ENCODE measurements at places on chromosomes 6 and 20. TPM values are rescaled to one million over a fixed set of nuclear protein-coding genes. Genes with fewer than 3 reads are reported as not detected.
A peak's percentile ranks its signal among the peaks of the same experiment; 100 is the strongest.

MARCKS gene
- total RNA-seq, result 12.3 TPM

TRIM40 gene
- not detected for total RNA-seq

RNF144B gene
- total RNA-seq, result 20.7 TPM

GRCh38 chr20:35698298-35699126, 640 bp downstream of the NFS1 start:
- H3K4me1 ChIP-seq, result peaks cover 25% of the 10 kb centered on the region
- no peaks in the 10 kb centered on the region for H3K27me3 ChIP-seq
- peak overlapping the region; percentile 94 for H3K27ac ChIP-seq

DNA sequence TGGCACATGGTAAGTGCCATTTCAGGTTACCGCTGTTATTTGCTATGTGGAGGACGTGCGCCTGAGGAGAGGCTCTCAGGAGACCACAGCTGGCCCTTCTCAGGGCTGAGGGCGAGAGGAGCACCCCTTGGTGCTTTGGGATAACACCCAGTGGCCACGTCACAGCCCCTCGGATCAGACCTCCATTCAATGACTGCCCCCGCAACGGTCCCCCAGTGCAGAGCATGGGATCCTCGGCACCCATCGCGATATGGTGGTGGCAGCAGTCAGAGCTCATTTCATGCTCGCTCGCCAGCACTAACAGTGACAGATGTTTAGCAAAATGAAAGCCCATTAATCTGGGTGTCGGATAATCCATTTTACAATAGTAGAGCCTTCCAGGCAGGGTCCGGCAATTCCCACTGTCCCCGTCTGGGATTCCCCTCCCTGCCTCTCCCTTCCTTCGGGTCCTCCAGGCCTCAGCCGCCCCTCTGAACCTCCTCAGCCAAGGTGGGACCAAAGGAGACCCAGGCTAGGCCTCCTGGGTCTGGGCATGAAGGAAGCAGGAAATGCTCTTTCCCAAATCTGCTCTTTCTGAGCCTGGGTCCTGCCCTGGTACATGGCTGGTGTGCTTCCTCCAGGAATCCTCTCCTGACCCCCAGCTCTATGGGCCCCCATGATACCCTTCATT, 117.1 kb downstream of the GRM4 start:
- H3K27ac ChIP-seq, result no peak overlapping the region
- H3K36me3 ChIP-seq, result no peaks in the 10 kb centered on the region
- no peaks in the 10 kb centered on the region for H3K4me1 ChIP-seq
- H3K27me3 ChIP-seq, result no peaks in the 10 kb centered on the region
- no peak for DNase-seq
- no peak overlapping the region for H3K4me3 ChIP-seq

DNA sequence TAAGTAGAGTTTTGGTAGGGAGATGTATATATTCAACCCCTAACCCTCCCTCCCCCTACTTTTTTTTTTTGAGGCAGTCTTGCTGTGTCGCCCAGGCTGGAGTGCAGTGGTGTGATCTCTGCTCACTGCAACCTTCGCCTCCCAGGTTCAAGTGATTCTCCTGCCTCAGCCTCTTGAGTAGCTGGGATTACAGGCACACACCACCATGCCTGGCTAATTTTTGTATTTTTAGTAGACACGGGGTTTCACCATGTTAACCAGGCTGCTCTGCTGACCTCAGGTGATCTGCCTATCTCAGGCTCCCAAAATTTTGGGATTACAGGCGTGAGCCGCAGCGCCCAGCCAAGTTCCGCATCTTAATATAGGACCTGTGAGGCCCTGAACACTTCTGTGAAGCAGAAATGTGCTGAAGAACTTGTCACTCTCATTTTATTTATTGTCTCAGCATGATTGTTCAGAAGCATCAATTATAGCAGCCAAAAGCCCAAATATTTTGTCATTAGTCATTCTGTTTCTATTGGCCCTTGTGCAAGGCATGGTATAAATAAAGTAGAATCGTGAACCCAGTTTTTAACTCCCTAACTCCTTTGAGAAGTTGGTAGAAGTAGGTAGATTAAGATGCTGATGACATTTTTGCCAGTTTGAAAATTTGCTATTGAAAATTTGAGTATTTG, 19.4 kb downstream of the DSTN start:
- H3K4me1 ChIP-seq, result peaks cover 12% of the 10 kb centered on the region
- H3K27me3 ChIP-seq, result no peaks in the 10 kb centered on the region
- no peak for DNase-seq
- peak overlapping the region; percentile 60 for H3K27ac ChIP-seq
- peaks cover 11% of the 10 kb centered on the region for H3K36me3 ChIP-seq
- H3K4me3 ChIP-seq, result peak overlapping the region; percentile 11

- H3K36me3 ChIP-seq, result no peaks in the 10 kb centered on the region
- no peaks in the 10 kb centered on the region for H3K27me3 ChIP-seq
- no peak for DNase-seq
- no peaks in the 10 kb centered on the region for H3K4me1 ChIP-seq
- H3K27ac ChIP-seq, result no peak overlapping the region
- H3K4me3 ChIP-seq, result no peak overlapping the region
These were observed 26.1 kb upstream of the RIPPLY2 start for GRCh38 chr6:83827050-83827449.

- DNase-seq, result no peak
- H3K4me1 ChIP-seq, result peaks cover 48% of the 10 kb centered on the region
- H3K4me3 ChIP-seq, result no peak overlapping the region
- no peaks in the 10 kb centered on the region for H3K36me3 ChIP-seq
These were observed 60.2 kb downstream of the LRRC1 start for GRCh38 chr6:53854843-53855567.

DNA sequence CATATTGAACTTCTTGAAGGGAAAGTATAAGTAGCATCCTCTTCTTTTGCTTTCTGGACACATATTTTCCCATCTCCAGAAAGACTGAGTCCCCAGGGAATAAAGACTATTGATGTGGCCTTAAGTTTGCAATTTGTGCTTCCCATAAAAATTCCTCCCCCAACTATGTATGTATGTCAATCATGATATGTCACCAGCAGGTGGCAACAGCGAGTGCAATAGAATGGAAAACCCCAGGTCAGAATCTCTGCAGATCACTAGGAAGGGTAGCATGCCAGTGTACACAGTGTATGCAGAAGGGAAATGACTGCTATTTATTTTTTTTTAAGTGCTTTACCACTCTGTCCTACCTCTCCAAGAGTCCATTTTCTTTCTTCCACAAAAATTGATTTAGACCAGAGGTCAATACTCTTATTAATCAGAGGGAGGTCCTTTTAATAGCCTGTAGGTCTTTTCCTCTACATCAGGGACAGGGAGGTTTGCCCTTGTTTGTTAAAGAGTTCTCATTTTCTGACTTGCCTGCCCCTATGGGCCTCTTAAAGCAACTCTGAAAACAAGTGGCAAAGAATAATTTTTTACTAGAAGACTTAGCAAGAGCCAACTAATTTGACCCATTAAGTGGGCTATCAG, 61.4 kb downstream of the BMP2 start:
- no peak overlapping the region for H3K27ac ChIP-seq
- H3K27me3 ChIP-seq, result no peaks in the 10 kb centered on the region
- DNase-seq, result peak; percentile 39
- H3K36me3 ChIP-seq, result no peaks in the 10 kb centered on the region
- H3K4me3 ChIP-seq, result no peak overlapping the region

DNA sequence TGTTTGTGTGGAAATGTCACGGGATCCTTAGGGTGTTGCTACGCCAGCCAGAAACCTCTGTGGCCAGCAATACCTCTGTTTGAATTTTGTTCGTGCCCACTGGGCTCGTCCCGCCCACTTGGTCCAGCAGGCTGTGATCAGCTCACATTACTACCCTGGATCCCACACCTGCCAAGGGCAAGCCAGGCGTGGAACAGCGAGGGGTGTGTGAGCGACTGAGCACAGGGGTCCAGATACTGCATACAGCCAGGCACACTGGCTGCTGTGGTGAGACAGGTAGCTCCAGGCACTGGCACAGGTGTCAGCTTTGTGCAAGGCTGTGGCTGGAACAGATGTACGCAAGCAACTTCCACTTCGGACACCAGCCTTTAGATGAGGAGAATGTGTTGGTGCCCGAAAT, 718.9 kb downstream of the EPHA7 start:
- no peaks in the 10 kb centered on the region for H3K36me3 ChIP-seq
- H3K27ac ChIP-seq, result no peak overlapping the region
- H3K27me3 ChIP-seq, result no peaks in the 10 kb centered on the region
- no peak for DNase-seq
- no peaks in the 10 kb centered on the region for H3K4me1 ChIP-seq
- no peak overlapping the region for H3K4me3 ChIP-seq

- no peak for DNase-seq
- no peak overlapping the region for H3K27ac ChIP-seq
- H3K36me3 ChIP-seq, result peaks cover 9% of the 10 kb centered on the region
- no peak overlapping the region for H3K4me3 ChIP-seq
- H3K4me1 ChIP-seq, result no peaks in the 10 kb centered on the region
- H3K27me3 ChIP-seq, result no peaks in the 10 kb centered on the region
These were observed 69.9 kb downstream of the HACE1 start for GRCh38 chr6:104789770-104790190.

DNA sequence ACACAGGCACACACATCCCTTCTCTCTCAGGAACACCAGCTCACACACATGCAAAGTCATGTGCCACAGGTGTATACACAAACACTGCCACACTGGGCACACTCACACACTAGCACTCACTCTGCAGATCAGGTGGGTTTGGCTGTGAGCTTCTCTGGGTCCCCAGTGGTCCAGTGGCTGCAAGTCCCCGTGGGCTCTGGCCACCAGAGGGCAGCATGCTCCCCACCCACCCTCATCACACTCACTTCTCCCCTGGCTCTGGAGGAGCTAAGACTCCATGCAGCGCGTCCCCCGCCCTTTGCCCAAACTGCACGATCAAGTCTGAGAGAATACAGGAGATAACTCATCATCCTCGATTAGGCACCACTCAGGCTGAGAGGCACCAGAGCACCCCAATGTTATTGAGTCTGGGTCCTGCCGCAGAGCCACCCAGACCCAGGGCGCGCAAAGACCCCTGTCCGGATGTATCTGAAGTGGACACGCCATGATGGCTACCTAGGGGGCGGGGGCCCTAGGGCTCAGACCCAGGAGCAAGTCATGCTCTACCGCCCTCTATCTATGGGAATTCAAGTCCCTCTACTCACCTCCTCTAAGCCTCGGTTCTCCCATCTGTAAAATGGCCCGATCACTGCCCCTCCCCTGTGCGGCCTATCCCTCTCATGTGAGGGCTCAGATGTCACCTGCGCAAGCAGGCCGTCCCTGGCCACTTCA, 90.5 kb downstream of the GRM4 start:
- no peaks in the 10 kb centered on the region for H3K36me3 ChIP-seq
- H3K27ac ChIP-seq, result no peak overlapping the region
- peak; percentile 31 for DNase-seq
- peaks cover 30% of the 10 kb centered on the region for H3K27me3 ChIP-seq

GRCh38 chr6:16154904-16155303, 26.0 kb downstream of the MYLIP start:
- peaks cover 6% of the 10 kb centered on the region for H3K4me1 ChIP-seq
- peak overlapping the region; percentile 22 for H3K27ac ChIP-seq
- peak; percentile 57 for DNase-seq
- H3K27me3 ChIP-seq, result no peaks in the 10 kb centered on the region
- H3K4me3 ChIP-seq, result no peak overlapping the region
- peaks cover 30% of the 10 kb centered on the region for H3K36me3 ChIP-seq

- no peak overlapping the region for H3K27ac ChIP-seq
- H3K4me1 ChIP-seq, result no peaks in the 10 kb centered on the region
These were observed 53.9 kb downstream of the OTOR start for GRCh38 chr20:16801919-16802651.
